Myocyte (in vitro differentiated cells): ENCODE measurements at places on chromosomes 4 and X. TPM values are rescaled to one million over a fixed set of nuclear protein-coding genes. Genes with fewer than 3 reads are reported as not detected.
A peak's percentile ranks its signal among the peaks of the same experiment; 100 is the strongest.

The NSG1 gene
- total RNA-seq, result 0.27 TPM in 1 of 2 replicates, not detected in the other

The NPY1R gene
- 0.16 TPM in 1 of 2 replicates, not detected in the other for total RNA-seq

The CT45A1 gene
- total RNA-seq, result not detected in 2 replicates

The BGN gene
- total RNA-seq, result 0.94 and 1.1 TPM in 2 replicates

The MGAT4D gene
- not detected in 2 replicates for total RNA-seq

The GAGE12F gene
- not detected in 2 replicates for total RNA-seq

The VSIG4 gene
- not detected in 2 replicates for total RNA-seq

The PPEF2 gene
- not detected in 2 replicates for total RNA-seq

The DMRTC1B gene
- total RNA-seq, result not detected in 2 replicates

The PLA2G12A gene
- 22.2 and 22.4 TPM in 2 replicates for total RNA-seq

The TSPAN6 gene
- total RNA-seq, result 28.2 and 29.2 TPM in 2 replicates

The ADGRG2 gene
- not detected in 2 replicates for total RNA-seq

The GYPA gene
- not detected in 2 replicates for total RNA-seq

DNA sequence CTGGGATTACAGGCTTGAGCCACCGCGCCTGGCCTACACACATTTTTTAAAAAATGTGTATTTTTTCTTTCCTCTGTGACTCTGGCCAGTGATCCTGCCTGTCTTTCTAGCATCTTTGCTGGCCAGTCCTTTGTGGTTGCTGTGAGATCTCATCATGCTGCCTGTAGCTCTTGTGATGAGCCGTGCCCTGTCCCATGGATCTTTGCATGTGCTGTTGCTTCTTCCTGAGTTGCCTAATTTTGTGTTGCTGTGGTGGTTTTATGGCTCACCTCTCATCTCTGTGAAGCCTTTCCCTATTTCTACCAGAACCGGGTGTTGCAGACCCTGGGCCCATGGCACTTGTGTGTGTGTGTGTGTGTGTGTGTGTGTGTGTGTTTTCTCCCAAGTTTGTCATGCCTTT, 8.3 kb downstream of the NSD2 start:
- no peak for DNase-seq

GRCh38 chrX:110941906-110942305, 146.3 kb upstream of the CHRDL1 start:
- DNase-seq, result no peak

GRCh38 chr4:184472614-184473498, 1.5 kb downstream of the IRF2 start:
- DNase-seq, result peak; percentile 84

DNA sequence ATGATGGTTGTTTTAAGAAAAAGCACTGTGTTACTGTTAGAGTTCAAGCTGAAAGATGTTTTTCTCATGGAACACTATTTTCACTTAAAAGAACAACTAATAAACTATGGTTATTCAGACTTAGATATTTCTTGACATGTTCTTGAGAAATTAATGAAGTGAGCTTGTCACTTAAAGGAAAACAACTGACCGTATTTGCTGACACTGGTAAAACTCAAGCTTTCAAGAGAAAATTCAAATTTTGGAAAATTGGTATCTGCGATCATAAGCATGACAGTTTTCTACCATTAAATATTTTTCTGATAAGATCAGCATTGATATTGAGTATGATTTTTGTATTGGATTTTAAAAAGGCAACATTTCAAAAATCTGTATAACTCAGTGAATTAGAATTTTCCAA, 549.5 kb upstream of the ACTRT1 start:
- no peak for DNase-seq

GRCh38 chrX:30568136-30568535, 9.4 kb downstream of the TASL start:
- DNase-seq, result peak; percentile 61

DNA sequence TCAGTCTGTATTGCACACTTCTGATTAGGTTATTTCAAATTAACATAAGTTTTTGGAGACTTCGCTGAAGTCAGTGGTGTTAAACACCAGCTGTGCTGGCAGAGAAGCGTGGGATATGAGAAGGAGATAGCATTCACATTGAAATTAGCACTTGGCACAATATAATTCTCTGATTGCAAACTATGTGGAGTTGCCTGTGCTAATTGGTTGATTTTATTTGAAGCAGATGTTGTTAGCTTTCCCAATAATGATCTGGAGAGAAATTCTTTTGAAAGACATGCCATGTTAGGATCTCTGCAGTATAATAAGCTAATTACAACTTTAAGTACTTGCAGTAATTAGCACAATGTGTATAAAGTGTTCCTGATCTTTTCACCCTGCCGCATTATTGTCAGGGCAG, 367.4 kb upstream of the ARX start:
- DNase-seq, result no peak

DNA sequence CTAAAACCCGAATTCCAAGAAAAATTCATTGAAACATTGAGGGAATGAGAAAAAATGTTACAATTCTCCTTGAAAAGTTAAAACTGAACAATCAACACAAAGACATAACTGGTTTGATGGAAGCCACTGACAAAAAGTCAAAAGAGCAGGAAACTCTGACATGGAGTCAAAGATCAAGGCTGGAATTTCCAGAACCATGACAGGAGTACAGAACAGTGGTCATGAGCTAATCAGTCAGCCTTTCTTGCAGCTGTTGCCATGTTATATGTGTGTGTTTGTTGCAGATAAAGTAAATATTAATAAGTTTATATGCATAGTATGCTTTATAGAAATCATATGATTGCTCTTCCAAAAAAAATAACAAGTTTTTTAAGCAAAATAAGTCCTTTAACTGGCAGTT, 184.7 kb upstream of the HCCS start:
- DNase-seq, result peak; percentile 42

GRCh38 chr4:38469410-38469809, 194.6 kb upstream of the KLF3 start:
- DNase-seq, result no peak

- DNase-seq, result no peak
These were observed at the start of gene HTATSF1 for GRCh38 chrX:136497556-136498052. Gene HTATSF1, plus strand, starts transcription at chrX:136497592. Its CDS starts 93 bp downstream, at chrX:136497685.

DNA sequence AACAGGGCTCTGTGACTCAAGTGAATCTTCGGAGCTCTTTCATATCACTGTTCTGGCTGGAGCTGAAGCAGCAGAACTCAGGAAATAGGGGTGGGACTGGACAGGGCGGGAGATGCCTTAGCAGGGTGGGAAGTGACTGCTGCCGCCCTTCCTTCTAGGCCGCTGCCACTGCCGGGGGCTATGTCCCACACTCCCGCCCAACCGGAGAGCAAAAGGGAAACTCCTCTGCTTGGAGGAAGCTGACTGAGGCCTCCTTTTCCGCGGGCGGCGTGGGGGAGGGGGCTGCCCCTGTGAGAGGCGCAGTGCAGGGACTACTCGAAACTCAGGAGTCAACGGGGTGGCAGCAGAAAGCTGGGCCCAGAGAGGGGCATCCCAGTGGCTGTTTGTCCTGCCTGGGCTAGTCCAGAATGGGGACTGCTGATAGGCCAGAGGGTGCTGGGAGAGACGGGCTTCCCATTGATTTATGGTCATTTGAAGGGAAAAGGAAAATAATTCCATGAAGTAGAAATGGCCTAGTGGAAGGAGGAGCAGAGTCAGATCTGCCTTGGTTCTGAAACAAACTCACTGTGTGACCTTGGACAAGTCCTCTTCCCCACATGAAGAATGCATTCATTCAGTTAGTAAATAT, 36.9 kb downstream of the STARD8 start:
- DNase-seq, result no peak

DNA sequence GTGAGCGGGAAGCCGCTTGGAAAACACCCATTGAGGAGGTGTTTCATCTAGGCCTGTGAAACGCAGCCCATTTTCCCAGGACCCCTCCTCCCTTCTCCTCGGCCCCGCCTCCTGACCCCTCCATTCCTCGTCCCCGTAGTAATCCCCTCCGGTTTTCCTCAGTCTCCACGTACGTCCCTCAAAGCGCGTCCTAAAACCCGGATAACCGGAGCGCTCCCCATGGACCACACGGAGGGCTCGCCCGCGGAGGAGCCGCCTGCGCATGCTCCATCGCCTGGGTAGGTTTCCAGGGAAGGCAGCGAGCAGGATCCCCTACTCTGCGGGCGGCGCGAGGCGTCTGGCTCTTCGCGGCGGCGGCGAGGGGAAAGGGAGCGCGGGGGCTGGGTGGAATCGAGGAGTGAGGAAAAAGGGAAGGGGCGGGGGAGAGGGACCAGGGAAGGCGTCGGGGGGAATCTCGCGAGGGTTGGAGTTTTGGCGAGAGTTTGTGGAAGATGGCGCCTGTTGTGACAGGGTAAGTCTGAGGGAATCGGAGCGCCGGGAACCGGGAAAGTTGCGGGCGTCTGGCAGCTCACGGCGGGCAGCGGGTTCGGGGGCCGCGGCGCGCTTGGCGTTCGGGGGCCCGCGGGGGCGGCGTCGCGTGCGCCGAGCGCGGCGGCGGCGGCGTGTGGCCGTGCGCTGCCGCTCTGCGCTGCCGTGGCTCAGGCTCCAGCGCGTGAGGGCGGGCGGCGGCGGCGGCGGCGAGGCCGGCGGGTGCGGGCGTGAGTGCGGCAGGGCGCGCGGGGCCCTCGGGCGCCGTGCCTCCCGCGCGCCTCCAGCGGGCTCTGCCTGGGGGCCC, at the start of gene RBPJ:
Gene RBPJ (plus strand): TSS at position 477 of the 835 bp plus-strand sequence. CDS start 15 bp downstream, at position 492.
- DNase-seq, result peak; percentile 99

DNA sequence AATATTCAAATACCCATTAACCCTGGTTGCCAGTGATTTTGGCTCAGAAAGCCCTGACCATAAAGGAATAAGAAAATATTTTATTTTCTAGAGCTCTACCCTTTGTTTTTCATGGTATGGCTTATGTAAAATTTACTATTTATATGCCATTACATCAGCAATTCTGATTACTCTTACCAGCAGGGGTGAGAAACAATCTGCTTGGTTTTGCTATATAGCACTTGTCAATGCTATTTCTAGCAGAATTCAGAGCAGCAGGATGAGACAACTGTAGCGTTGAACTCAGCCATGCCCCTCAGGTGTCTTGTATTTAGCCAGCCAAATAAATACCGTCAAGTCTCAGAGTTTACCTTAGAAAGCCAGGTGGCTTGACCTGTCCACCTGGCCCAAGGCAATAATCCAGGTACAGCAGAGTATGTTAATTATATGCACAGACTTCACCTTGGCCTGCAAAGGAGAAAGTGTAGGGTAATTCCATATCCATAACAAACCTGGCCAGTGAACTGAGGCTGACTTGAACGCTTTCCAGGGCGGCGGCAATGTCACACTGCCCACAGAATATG, 1303.5 kb downstream of the RAPGEF2 start:
- no peak for DNase-seq

DNA sequence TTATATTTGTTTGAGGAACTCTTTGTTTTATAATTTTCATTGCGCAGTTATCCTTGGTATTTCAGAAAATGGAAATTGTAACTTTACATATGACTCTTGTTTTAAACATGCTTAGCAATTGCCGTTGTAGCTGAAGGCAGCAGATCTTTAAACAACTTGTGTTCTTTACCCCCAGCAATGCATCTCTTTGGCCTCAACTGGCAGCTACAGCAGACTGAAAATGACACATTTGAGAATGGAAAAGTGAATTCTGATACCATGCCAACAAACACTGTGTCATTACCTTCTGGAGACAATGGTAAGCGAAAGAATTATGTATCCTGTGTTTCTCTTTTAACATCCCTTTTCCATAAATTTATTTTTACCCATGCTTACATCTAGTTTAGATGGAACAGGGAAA, 263.6 kb downstream of the DCTD start:
- no peak for DNase-seq

DNA sequence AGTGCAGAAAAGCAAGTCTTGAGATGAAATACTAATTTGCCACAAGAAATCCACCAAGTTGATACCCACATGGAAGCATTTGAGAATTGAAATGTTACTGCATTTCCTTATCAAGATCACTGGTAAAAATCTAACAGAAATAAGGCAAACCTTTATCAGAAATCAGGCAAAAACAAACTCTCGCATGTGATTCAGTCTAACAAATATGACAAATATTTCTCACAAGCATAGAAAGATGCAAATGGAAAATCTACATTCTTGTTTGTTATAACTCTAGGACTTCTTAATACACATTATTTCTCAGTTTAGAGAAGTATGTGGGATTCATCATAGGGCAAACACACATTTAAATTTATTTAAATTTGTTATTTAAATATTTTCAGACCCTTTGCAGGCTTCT, 52.9 kb downstream of the TXK start:
- no peak for DNase-seq

GRCh38 chrX:5876984-5877596, 351.6 kb downstream of the NLGN4X start:
- DNase-seq, result peak; percentile 32

DNA sequence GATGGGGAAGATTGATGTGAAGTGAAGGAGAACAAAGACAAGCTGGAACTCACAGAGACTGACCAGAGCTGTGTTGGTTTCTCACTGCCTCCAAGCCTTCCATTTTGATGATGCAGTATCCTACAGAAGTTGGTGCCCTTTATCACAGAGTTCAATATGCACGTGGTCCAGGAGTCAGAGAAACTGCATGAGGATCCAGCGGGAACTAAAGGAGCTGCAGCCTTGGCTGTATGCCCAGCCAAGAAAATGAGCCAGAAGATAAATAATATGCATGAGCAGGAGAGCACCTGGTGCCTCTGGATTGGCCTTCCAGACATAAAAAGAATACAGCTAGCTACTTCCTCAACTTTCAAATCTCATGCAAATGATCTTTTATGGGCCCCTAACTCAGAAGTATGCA, 44.3 kb upstream of the DCLK2 start:
- peak; percentile 46 for DNase-seq

DNA sequence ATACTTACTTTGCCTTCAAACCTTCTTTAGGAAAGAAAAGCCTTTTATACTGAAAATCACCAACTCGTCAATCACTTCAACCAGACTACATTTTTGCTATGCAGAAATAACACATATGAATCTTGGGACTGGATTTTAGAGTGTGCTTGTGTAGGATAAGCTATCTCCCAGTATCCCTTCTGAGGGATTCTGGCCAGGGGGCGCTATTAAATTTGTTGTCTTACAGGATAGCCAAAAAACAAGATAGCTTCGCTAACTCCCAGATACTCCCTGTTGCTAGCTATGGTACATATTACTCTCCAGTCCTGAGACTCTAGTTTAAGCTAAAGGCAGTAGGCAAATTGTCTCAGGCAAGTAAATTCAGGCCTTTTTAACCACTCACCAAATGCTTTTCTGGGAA, 167.2 kb downstream of the LHFPL1 start:
- no peak for DNase-seq

DNA sequence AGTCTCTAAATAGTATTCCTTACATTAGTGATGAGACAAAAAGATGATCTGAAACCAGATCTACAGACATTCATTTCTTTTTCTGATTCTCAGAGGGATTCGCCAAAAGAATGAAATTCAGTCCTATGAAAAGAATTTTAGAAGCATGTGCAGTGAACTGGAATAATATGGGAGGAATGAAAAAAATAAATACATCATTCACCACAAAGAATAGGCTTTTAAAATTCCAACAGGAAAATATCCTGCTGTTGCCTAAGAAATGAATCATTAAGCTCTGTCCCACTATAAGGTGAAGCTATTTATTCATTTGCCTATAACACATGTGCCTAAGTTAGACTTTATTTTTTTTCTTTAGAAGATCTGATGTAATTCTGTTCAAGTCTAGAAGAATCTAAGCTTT, 165.9 kb downstream of the IL15 start:
- peak; percentile 26 for DNase-seq

- no peak for DNase-seq
These were observed 139.1 kb downstream of the ARX start for GRCh38 chrX:24876530-24877287.

- DNase-seq, result no peak
These were observed 980 bp upstream of the FHDC1 start for GRCh38 chr4:152935143-152935542.
